ENCODE measurements at places on chromosomes 12 and 14.

DNA sequence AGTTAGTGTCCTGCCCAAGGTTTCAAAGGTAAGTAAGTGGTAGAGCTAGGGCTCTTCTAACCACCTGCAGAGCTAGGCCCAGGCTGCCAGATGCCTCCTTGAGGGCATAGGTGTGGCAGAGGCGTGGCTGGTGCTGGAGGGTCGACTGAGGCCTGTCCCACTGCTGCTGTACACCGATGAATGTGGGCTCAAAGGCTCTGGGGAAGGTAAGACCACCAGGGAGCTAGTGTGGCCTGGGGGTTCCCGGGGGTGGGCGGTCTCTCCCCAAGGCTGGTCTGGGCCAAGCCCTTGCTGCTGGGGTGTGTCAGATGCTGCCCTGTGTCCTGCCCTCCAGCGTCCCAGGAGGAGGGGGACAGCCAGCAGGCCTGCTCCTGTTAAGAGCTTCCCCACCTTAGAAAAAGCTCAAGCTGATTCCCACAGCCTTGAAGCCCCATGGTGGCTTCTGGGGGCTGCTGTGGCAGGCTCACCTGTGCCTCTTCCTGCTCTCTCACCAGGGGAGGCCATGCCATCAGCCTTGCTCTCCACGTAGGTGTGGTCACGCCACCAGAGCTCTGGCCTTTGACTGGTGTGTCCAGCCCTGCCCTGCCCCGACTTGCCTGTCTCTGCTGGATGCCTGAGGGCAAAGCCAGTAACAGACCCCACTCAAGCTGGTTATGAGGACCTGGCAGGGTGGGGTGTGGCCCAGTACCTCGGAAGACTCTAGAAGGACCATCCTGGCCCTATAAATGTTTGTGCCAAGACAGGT, 36.8 kb downstream of the SH2B3 start:
- no peak for DNase-seq

- no peak for DNase-seq
These were observed 10.8 kb upstream of the MDM1 start for GRCh38 chr12:68342966-68343365.

GRCh38 chr14:20684662-20685456, 499 bp downstream of the RNASE4 start:
- DNase-seq, result peak; percentile 50

DNA sequence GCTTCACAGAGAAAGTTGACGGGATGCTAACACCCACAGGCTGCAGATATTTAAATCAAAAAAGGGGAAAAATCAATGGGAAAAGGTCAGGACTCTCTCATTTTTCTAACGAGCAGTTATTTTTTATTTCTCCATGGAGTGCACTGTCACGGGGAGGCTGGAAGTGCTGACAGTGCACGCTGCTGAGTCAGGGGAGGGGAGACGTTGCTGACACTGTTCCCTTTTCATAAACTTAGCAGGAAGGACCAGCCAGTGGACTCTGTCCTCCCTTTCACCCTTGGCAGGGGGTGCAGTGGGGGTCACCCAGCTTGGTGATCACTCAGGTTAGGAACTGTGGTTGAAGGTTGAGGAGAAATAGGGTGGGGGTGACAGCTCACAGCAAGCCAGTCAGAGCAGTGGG, 65.6 kb upstream of the FUT8 start:
- no peak for DNase-seq

All from fibroblast of upper back skin (primary cell).